ENCODE measurements at places on chromosomes 16 and 17. TPM values are rescaled to one million over a fixed set of nuclear protein-coding genes. Genes with fewer than 3 reads are reported as not detected.

The CES3 gene
- 5.9 TPM for total RNA-seq

The TAOK1 gene
- total RNA-seq, result 47.7 TPM

The MRPL28 gene
- 78.4 TPM for total RNA-seq

The HSD11B2 gene
- total RNA-seq, result not detected

The MYH11 gene
- total RNA-seq, result not detected

The SGCA gene
- not detected for total RNA-seq

The ABCC6 gene
- total RNA-seq, result not detected

The TEX19 gene
- total RNA-seq, result 0.10 TPM

The MT1F gene
- 24.3 TPM for total RNA-seq

The PYY gene
- total RNA-seq, result not detected

The MED31 gene
- total RNA-seq, result 19.4 TPM

The SOX9 gene
- not detected for total RNA-seq

The MEOX1 gene
- total RNA-seq, result 5.1 TPM

The RNF43 gene
- total RNA-seq, result 0.07 TPM

The TBC1D26 gene
- not detected for total RNA-seq

The RABEP1 gene
- 37.6 TPM for total RNA-seq

The PRAC1 gene
- total RNA-seq, result not detected

The ZNF830 gene
- total RNA-seq, result 25.0 TPM

The GCGR gene
- not detected for total RNA-seq

The C1QTNF8 gene
- total RNA-seq, result not detected

The IL32 gene
- total RNA-seq, result 2,973 TPM

The CDK5R1 gene
- total RNA-seq, result 4.6 TPM

The UNC13D gene
- 161 TPM for total RNA-seq

The ADORA2B gene
- total RNA-seq, result 0.29 TPM

The GP1BA gene
- total RNA-seq, result not detected

The CBX2 gene
- 5.5 TPM for total RNA-seq

The SLC46A1 gene
- total RNA-seq, result 0.74 TPM

The CISD3 gene
- 46.3 TPM for total RNA-seq

The TPSD1 gene
- not detected for total RNA-seq

The SLC5A11 gene
- not detected for total RNA-seq

The MYH1 gene
- not detected for total RNA-seq

The TP53TG3C gene
- total RNA-seq, result not detected

The ITGB4 gene
- total RNA-seq, result 0.55 TPM

The GNGT2 gene
- 15.9 TPM for total RNA-seq

The C16orf54 gene
- 88.3 TPM for total RNA-seq

The PDILT gene
- total RNA-seq, result not detected

The SLC2A4 gene
- not detected for total RNA-seq

The LGALS9B gene
- 0.44 TPM for total RNA-seq

The GINS2 gene
- total RNA-seq, result 49.3 TPM

The FN3K gene
- total RNA-seq, result 2.0 TPM

The HOXB13 gene
- not detected for total RNA-seq

The CACNG5 gene
- not detected for total RNA-seq

The CDH16 gene
- total RNA-seq, result not detected

The GAS2L2 gene
- total RNA-seq, result not detected
